CD4-positive, alpha-beta T cell treated with Interleukin-4 for 1 hour (primary cell): ENCODE measurements at places on chromosomes 11 and 22.

DNA sequence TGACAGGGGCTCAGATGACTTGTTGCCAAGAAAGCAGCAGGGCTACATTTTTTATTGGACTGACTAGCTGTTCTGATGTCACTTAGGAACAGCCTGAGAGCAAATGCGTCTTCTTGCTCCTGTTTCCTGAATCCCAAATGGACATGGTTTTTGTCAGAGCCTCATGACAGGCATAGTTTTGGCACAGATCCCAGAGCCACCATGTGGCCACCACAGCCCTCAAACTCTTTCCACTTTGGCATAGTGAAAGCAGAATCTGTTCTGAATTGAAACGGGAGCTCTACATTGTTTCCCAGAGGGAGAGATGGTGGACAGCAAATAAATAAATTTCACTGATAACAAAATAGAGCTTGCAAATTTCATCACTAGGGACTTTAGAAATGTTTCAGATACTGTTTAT, 222.2 kb downstream of the C11orf87 start:
- DNase-seq, result no peak

- no peak for DNase-seq
These were observed 48.6 kb downstream of the MTNR1B start for GRCh38 chr11:93017821-93018690.

DNA sequence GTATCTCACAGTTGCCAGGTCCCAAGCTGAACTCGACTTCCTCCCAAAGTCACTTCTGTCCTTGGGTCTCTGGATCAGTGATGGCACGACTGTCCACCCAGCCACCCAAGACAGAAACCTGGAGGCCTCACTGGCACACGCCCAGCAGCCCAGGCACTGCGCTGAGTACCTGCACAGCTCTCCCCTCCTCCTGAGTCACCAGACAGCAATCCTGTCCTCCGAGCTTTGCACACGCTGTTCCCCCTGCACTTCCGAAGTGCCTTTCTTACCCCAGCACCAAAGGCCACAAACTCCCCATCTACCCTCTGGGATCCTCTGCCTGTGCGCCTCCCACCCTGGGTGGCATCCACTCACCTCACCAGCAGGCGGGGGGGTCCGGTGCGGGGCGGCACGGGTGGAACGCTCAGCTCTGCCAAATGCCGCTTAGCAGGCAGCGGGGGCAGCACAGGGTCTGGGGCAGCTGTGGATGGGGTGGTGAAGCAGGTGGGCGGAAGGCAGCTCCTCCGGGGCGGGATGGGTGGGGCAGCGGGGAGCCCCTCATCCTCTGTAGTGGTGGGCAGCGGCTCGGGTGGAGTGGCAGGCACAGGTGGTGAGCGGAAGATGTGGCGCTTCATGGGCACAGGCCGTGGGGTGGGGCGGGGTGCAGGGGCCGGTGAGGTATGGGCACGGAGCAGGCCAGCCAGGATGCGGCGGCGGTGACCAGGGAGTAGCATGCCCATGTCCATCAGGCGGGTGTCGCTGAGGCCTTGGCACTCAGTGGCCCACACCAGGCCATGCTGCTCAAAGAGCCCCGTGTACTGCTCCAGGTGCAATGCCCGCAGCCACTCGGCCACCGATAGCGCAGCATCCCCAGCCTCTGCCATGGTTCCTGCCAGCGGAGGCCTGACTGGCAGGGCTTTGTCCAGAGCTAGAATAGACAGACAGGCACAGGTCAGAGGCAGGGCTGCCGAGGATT, 25.7 kb downstream of the ARAP1 start:
- DNase-seq, result no peak

GRCh38 chr22:29201782-29202181, 3.9 kb upstream of the EMID1 start:
- no peak for DNase-seq

DNA sequence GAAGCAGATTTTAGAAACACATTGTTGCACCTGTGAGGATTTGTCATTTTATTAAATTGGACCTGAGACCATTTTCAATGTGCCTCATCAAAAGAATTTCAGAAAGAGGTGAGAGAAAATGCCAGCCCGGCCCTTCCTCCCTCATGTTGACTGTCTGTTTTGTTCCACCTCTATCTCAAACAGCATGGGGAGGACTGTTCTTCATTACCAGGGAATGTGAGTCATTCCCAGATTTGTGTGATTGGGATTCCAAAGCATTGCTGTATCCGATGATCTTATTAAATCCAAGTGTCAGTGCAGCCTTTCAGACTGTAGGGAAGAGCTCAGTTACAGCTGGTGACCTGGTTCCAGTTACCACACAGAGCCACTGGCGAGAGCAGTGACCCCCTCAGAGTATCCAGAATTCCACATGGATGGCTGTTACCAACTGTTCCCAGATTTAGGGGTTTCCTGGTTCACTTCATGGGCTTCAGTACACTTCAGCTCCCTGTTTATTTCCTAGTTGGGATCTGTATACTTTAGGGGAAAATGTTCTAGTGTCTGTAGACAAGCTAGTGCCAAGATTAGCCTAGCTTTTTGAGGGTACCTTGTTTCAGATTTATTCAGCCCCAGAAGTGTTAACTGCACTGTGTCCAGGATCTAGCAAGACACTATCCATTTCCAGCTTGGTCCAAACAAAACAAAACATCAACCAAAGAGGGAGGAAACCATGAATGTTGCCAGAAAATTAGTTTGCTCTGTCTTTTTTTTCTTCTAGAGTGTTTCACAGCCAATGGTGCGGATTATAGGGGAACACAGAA, 20.9 kb downstream of the KREMEN1 start:
- DNase-seq, result no peak

- no peak for DNase-seq
These were observed 15.5 kb upstream of the CEP295 start for GRCh38 chr11:93645938-93646337.

DNA sequence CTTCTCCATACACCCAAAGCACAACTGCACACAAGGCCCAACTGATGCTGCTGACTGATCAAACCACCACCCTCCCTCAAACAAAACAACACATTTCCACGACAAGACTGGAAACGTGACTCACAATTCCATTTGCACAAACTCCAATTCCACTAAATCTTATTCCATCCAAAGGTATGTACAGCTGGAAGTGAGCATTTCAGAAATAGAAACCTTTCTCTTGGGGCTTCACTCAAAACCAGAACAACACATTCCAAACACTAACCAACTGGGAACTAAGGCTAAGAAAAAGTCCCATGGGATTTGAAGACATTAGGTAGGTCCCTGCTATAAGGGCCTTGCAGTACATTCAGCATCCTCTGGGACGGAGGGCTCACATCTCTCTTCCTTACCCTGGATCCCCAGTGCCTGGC, 19.6 kb downstream of the MORC2 start:
- DNase-seq, result no peak

DNA sequence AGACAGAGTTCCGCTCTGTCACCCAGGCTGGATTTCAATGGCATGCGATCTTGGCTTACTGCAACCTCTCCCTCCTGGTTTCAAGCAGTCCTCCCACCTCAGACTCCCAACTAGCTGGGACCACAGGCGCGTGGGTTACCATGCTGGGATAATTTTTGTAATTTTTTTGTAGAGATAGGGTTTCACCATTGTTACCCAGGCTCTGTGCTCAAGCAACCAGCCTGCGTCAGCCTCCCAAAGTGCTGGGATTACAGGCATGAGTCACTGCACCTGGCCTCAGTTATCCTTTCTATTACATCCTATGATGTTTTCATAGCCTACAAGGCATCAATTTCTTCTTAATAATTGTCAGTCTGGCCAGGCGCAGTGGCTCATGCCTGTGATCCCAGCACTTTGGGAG, 36.5 kb downstream of the LRRC74B start:
- DNase-seq, result no peak

DNA sequence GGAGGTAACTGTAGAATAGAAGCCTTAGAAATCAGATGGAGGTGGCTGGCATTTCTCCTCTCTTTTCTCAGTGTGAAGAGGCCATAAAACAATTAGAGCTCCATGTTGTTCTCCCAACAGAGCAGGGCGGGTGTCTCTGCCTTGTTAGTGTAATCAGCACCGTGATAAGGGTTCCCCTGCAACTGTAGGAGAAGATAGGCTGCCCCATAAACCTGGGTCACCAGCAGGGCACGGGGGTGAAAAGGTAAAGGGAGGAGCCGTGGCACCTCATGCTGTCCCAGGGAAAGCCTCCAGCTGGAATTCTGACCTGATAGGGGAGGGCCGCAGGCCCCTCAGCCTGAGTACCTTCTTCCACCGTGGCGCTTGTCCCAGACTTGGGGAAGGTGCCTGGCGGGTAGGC, 68.7 kb downstream of the ISX start:
- no peak for DNase-seq

DNA sequence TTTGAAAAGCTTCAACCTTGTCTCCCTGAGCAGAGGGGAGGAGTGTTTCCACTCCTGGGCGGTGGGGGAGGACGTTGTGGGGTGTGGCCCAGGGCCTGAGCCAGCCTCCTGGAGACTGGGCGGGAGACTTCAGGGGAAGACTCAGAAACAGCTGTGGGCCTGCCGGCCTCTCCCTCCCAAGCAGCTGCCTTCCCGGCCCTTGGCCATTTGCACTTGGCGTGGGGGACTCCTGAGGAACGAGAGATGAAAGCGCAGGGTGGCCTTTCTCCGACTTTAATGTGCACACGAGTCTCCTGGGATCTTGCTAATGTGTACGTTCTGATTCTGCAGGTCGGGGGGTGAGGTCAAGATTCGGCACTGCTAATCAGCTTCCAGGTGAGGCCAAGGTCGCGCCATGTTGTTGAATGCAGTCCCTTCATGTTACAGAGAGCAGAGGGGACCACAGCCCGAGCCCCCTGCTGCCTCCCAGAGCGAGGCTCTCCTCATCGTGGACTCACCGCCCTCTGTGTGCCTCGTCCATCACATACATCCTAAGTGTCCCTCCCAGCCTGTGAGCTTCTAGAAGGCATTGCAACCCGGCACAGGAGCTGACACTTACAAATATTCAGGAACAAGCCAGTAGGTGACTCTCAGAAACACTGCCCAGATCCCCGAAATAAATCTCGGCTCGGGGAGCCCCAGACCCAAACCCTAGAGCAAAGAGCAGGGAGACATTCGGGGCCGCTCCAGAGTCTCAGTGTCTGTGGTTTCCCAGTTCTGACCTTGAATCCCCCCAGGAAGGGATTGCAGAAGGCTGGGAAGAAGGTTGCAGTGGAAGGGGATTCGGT, 7.7 kb downstream of the LIF start:
- no peak for DNase-seq
